Cerebellum (tissue), 4 donors: ENCODE measurements at places on chromosomes 3 and 15. TPM values are rescaled to one million over a fixed set of nuclear protein-coding genes. Genes with fewer than 3 reads are reported as not detected.

DNA sequence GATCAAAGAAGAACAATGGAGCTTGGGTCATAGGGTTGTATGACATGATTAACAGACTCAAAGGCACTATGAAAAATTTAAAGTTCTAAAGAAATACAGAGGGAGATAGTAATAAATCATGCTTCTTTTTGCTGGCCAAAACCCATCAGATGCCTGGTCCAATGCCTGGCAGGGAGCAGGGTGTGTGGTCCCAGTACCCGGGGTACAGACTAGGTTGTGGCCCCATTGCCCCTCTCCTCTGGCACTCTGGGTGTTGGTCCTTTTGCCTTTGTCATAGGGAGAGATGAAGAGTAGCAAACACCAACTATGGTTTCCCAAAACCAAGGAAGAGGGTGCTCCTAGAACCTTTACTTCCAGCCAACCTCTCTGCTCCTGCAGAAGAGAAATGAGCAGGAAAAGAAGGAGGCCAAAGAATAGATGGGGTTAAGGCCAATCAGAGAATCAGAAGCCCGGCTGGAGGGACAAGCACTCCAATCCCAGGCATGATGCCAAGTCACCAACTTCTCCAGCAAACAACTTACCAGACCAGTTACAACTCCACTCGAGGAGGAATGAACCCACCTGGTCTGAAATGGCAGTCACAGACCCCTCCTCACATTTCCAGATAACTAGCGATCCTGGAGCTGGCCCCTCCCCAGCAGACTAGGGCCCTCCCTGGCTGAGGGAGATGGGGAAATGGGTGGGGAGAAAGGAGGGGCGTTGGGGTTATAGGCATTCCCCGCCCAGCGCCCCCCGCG is 1.8 kb downstream of the IGDCC3 start:
- DNase-seq, result no peak

GRCh38 chr3:172256101-172256734 is 192.0 kb downstream of the GHSR start:
- DNase-seq, result no peak

Gene PAQR5
- total RNA-seq, result 0.82 TPM

Gene AZI2
- 97.4 TPM for total RNA-seq

DNA sequence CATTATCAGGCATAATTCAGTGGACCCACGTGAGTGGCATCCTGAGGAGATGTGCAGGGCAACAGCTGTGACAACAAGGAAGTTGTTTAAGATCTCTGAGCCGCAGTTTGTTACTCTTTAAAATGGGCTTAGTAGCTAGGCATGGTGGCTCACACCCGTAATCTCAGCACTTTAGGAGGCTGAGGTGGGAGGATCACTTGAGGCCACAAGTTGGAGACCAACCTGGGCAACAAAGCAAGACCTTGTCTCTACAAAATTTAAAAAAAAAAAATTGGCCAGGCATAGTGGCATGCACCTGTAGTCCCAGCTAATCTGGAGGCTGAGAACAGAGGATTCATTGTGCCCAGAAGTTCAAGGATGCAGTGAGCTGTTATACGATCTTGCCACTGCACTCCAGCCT is 12.2 kb downstream of the SUCLG2 start:
- no peak for DNase-seq

Gene TUSC7
- total RNA-seq, result not detected

GRCh38 chr3:168473334-168473890 is 377.7 kb upstream of the GOLIM4 start:
- no peak for DNase-seq

DNA sequence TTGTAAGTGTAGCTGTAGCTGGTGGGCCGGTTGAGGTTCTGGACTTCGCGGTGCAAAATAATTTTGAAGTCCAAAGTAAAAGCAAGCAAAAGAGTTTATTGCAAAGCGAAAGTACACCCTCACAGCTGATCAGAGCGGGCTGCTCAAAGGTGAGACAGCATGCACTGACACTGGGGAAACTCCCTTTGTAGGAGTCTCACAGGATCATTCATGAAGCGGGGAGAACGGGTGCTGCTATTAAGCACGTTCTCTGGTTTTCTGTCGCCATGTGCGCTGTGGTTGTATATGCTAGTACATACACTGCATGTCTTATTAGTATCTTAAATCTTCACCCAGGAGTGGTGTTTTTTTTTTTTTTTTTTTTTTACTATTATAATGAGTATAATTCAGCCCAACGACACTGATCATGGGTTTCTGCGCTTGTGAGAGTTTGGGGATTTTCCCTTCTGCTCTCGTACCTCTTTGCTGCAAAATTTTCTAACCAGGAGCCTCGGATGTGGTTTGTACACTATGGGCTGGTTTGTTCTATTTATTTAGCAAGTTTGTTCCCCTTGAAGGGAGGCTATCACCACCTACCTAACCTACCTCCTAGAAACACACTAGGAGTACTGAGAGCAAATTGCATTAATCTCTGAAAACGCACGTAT is 1.4 kb upstream of the AP4E1 start:
- DNase-seq, result peak; percentile 13

Gene CFAP100
- total RNA-seq, result 1.8 TPM

DNA sequence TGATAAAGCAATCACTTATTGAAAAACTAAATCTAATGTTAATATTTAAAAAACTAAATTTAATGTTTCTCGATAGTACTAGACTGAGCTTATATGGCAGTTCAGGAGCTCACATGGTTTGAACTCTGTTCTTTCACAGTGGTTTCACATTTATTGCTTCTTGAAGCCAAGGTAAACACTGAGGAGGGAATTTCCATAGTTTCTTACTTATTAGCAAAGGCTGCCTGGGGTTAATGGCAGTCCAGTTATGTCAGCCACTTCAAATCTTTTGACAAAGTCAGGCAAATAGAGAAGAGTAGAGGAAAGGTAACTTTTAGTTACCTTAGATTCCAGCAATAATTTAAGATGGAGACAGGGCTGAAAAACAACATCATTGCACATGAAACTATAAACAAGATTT is 831.5 kb downstream of the ROBO2 start:
- DNase-seq, result no peak

GRCh38 chr3:39124876-39125840 is 17.7 kb downstream of the TTC21A start:
- DNase-seq, result no peak

- no peak for DNase-seq
Observed at GRCh38 chr15:77525907-77526594, 105.4 kb downstream of the HMG20A start.

Gene ZNF80
- 0.09 TPM for total RNA-seq

- DNase-seq, result no peak
Observed at GRCh38 chr15:70374096-70374495, 276.4 kb upstream of the TLE3 start.

Gene CSPG4
- total RNA-seq, result 9.6 TPM

DNA sequence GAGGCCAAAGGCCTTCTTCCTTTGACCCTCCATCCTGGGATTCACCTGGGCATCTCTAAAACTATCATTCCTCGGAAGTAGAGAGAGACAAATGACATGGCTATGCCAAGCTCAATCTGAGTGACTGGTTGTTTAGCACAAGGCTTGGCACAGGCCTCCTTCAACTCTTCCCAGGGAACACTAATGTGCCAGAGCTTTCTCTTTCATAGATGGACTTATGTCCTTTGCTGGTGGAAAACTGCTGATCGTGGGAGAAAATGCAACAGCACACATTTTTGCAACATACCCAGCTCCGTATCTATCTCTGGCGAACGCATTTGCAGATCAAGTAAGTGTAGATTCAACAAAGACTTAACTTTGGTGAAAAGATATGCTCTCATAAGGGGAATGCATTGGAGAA is 36.5 kb downstream of the AQP9 start:
- DNase-seq, result no peak

DNA sequence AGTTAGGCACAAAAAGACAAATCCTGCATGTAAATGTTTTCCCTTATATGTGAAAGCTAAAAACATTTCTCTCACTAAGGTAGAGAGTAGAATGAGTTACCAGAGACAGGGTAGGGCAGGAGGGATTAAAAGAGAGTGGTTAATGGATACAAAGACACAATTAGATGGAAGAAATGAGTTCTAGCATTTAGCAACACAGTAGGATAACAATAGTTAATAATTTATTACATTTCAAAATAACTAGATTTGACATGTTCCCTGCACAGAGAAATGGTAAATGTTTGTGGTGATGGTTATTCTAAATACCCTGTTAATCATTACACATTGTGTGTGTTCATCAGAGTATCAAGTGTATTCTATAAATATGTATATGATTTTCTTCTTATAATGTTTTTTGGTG is 1400.7 kb downstream of the OTOL1 start:
- no peak for DNase-seq

- DNase-seq, result no peak
Observed at GRCh38 chr3:59406943-59407342, 357.1 kb upstream of the CFAP20DC start.

Gene HDAC11
- total RNA-seq, result 7.6 TPM

- DNase-seq, result no peak
Observed at GRCh38 chr3:162390891-162391290, 894.3 kb downstream of the OTOL1 start.

DNA sequence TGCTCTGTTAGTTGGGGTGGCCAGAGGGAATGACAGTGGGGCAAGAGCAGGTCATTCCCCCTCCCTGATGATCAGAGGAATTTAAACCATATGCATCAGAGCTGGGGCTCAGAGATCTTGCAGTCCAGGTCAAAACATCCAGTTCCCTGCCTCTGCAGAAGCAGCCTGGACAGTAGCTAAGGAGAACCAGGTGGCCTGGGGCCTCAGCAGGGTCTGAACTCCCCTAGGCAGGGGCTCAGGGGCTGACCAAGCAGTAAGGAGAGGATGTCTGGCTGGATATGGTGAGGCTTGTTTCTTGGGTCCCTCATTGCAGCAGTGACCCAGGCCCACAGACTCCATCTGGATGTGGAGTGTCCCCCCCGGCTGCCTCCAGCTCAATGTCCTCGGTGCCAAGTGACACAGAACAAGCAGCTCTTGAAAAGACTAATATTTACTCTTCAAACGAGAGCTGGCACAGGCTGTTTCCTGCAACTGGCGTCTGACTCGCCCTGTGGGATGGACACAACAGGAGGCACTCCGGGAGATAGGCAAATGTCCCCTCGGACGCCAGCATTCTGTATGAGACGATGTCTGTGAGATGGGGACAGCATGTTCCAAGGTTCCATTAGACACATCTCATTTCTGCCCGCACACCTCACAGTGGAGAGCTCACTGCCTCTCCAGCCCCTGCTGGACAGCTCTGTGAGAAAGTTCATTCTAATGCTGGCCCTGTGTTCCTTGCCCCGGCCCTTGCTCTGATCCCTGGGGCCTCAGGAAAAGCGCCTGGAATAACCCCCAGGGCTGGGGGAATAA is 37.1 kb downstream of the SEC22C start:
- DNase-seq, result no peak

Gene ULK4
- 22.6 TPM for total RNA-seq

GRCh38 chr15:68504681-68505170 is 72.8 kb upstream of the ITGA11 start:
- DNase-seq, result no peak

DNA sequence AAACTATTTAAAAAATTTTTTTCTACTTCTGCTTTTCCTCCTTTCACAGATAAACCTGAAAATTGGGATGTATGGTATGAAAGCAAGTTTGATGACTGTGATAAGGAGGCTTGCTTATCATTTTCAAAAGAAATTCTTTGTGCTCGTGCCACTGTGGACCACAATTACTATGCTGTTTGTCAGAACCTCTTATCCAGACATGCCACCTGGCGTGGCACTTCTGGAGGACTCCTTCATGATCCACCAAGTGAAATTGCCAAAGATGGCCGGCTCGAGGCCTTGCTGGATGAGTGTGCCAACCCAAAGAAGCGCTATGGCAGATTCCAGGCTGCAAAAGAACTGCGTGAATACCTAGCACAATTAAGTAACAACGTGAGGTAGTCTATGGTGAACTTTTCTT is 17.8 kb downstream of the DIPK2A start:
- no peak for DNase-seq

Gene FHIT
- total RNA-seq, result 5.4 TPM
